ENCODE measurements at places on chromosomes 1 and 21. TPM values are rescaled to one million over a fixed set of nuclear protein-coding genes. Genes with fewer than 3 reads are reported as not detected.

Gene PLPPR4
- total RNA-seq = 3.8 TPM

DNA sequence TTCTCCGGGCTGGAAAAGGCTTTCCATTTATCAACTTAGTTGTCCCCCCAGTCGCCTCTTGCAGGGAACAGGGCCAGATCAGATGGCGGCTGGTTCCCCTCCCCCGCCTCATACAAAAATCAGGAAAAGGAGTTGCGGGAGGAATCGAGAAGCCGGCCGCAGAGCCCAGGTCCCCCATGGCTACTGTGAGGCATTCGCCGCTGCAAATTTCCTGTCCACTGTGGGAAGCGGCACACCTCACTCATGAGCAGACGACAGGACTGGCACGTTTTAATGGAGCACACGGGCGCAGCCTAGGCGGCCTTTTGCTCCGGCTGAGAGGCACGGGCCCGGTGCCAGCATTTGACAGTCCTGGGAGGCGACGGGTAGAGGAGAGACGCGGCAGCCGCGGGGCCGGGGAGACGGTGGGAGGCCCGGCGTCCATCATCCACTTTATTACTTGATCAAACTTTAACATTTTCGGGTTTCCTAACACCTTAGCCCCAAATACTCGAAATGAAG, 1.1 kb downstream of the GNG4 start:
- DNase-seq = no peak

DNA sequence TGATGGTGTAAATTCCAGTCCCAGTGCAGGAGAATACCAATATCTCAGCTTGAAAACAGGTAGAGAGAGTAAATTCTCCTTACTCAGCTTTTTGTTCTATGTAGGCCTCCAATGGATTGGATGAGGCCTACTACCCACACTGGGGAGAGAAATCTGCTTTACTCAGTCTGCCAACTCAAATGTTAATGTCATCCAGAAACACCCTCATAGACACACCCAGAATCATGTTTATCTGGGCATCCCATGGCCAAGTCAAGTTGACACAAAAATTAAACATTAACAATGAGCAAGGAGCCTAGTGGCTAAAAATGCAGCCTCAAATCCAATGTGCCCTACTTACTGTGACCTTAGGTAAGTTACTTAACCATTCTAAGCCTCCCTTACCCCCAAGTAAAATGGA, 6.9 kb upstream of the HLX start:
- DNase-seq = no peak

DNA sequence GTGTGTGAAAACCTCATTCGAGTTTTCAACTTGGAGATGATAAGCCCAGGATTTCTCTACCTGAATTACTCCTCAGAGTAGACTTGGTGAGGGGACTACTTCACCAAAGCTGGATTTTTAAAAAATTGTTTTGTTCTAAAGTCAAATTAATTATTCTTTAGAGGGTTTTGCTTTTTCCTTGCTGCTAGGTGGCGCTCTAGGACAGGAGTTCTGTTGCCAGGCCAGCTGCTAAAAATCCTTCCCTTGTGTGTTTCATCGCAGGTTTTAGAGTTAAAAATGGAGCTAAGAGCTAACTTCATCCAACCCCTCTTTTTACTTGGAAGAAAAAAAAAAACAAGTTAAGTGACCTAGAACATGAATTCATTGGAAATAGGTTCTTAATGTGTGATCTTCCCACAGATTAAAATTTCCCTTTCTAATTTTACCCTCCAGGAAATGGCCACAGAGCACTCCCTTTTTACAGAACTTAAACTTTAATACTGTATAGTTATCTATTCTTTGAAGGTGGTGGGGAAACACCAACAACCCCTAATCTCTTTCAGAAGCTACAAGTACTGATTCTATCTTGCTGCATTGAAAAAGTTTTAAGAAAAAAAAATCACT, 36.7 kb upstream of the FAM163A start:
- no peak for DNase-seq

DNA sequence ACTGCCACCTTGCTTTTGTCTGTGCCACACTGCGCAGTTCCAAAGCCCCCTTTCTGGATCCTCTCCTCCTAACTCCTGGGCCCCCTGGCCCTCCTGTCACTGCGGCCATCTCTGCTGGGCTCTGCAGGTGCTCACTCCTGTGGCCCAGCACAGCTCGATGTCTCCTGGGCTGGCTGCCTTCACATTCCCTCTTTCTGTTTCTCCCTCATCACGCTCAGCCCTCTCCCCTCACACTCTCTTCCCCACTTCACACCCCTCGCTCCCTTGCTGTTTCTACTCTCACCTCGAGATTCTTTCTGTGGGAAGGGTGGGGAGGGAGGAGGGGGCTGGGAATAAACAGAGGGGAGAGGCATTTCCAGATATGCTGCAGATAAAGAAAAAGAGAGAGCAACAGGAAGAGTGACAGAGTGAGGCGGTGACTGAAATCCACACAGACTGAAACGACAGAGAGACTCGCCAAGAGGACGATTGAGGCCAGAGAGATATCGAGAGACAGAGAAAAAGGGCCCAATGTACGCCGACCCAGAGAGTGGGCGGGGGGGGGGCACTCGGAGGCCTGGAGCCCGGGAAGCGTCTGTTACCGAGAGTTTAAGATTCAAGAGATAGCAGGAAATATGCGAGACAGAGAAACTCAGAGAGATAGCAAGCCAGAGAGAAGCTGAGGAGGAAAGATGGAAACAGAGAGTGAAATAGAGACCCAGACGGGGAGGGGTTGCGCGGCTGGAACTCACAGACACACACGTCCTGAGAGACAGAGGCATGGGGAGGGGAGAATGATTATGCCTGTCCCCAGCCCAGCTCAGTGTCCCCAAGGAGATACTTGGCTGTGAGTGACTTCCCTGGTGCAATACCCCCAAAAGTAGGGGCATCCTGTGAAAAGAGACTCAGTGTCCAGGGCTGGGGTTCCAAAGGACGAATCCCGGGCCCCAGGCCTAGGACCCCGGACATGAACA, 666 bp downstream of the CSF3R start:
- DNase-seq = no peak

DNA sequence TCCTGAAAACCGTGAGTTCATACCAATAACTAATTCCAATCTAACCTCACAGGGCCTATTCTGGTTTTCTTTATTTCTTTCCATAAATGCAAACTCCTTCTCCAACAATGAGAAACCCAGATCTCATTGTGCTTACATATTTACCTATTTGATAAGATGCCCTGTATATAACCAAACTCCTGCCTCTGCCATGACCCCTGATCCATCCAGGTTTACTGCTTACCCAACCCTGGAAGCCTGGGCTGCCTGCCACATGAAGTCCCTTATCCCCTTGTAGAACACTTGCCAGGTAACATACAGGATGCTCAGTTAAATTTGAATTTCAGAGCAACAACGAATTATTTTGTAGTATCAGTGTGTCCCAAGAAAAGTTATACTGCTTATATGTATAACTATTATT, 766.1 kb downstream of the LTN1 start:
- no peak for DNase-seq

Measured in aorta (tissue), 5 donors.